ENCODE measurements at places on chromosomes 4 and X.
A peak's percentile ranks its signal among the peaks of the same experiment; 100 is the strongest.

- no peak for DNase-seq
These were observed 115.3 kb upstream of the ARX start for GRCh38 chrX:25131055-25131454.

GRCh38 chrX:46198858-46199257, 346.4 kb downstream of the ZNF674 start:
- no peak for DNase-seq

DNA sequence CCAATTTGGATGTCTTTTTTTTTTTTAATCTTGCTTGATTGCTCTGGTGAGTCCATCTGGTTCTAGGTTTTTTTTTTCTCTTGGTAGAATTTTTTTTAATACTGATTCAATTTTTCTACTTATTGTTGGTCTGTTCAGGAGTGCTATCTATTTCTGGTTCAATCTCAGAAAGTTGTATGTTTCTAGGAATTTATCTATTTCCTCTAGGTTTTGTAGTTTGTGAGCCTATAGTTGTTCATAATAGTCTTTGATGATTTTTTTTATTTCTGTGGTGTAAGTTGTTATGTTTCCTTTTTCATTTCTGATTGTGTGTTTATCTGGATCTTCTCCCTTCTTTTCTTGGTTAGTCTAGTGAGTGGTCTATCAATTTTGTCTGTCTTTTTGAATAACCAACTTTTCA, 129.6 kb downstream of the FAM13A start:
- DNase-seq = no peak

DNA sequence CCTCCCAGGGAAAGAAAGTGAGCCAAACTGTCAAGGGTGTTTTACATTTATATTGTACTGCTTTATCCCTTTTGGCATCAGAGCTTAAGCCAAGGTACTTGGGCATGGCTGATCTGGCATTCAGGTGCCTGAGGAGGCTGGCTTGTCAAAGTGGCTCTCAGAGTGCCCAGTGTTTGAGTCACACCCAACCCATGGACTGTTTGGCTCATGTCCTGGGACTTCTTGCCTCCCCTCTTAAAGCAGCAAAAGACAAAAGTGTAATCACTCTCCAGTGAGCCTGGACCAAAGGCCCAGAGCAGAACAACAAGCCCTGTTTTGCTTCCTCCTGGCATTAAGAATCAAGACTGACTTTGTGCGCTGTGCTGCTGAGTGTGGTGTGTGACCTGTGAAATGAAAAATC, 311.7 kb upstream of the TAPT1 start:
- no peak for DNase-seq

DNA sequence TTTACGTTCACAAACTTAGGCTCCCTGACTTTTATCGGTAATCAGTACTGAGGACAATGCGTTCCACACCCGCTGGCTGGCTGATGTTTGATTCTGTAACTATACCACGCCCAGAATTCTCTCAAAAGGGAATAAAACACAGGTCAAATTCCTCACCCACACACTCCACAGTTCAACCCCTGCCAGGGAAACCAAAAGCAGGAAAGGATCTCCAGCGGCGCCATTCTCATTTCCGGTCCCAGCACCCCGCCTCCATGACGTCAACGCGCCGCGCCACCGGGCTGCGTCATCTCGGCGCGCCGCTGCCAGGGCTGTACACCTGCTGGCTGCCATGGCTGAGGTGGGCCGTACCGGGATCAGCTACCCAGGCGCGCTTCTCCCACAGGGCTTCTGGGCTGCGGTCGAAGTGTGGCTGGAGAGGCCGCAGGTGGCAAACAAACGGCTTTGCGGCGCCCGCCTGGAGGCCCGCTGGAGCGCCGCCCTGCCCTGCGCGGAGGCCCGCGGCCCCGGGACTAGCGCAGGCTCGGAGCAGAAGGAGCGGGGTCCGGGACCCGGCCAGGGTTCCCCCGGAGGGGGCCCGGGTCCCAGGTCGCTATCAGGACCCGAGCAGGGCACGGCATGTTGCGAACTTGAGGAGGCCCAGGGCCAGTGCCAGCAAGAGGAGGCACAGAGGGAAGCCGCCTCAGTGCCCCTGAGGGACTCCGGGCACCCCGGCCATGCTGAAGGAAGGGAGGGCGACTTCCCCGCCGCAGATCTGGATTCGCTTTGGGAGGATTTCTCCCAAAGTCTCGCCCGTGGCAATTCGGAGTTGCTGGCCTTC, at the start of the genes ACOX3 and TRMT44:
ACOX3 (minus strand) TSS at position 232 of the 820 bp plus-strand sequence. CDS start 24,202 bp downstream, outside the sequence.
TRMT44 (plus strand) TSS at position 286 of the 820 bp plus-strand sequence; CDS start at position 332, 46 bp downstream.
- DNase-seq = peak; percentile 80

DNA sequence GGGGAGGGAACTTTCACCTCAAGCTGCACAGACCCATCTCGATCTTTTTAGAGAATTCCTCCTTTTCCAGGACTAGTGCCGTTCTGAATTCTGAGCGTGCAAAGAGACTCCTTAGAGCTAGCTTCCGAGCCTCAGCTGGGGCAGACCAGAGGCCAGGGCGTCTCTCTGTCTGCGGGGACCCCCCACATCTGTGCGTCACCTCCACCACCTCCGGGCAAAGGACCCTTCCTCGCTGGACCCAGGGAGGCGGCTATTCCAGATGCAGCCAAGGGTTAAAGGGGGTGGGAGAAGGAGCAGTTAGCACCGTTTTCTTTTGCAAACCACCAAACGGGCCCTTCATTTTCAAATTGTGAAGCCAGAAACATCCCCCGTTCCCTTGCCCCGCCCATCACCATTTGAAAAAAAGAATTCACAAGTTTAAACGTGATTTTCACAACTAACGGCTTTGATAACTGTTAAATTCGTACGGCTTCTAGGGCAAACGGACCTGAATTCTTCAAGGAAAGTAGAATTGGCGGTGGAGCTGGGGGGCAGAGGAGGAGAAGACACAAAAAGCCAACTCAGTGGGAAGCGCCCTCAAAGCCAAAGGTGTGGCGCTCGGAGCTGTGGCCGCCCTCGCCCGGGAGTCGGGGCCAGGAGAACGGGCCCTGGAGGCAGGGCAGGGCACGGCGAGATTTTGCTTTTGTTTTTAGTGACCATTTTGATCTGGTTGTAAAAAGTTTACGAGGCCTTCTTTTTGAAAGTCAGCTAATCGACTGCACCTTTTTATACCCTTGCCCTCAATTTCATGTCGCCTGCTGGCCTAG, 3.3 kb upstream of the PDGFRA start:
- DNase-seq = no peak

GRCh38 chr4:33772582-33772981, 2471.7 kb downstream of the ARAP2 start:
- DNase-seq = no peak
